Thymus (tissue), 14 donors: ENCODE measurements at places on chromosomes 6 and 20.

- DNase-seq = no peak
Observed at GRCh38 chr20:37518059-37518458, 3.0 kb upstream of the NNAT start.

GRCh38 chr6:111842891-111843290 is 30.4 kb downstream of the FYN start:
- DNase-seq = no peak

DNA sequence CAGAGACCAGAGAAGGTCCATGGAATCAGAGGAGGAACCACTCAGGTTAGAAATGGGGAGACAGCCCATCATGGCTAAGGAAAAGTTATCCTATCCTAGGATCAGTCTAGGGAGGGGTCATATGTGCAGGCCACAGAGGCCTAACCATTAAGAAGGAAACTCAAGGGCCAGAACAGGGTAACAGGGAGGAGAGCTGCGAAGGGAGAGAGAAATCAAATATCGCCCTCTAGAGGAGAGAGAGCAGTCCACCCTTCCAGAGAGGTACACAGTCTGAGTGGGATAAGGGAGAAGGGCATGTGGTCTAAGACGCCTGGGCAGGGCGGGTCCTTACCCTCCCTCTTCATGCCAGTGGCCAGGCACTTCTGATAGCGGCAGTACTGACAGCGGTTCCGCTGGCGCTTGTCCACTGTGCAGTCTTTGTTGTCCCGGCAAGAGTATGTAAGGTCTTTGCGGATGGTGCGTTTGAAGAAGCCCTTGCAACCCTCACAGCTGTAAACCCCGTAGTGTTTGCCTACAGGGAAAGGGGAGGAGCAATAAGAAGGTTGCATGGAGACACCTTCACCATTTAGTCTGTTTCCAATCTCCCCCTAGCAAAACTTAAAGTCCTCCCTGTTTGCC is 2.9 kb downstream of the RXRB start:
- no peak for DNase-seq

DNA sequence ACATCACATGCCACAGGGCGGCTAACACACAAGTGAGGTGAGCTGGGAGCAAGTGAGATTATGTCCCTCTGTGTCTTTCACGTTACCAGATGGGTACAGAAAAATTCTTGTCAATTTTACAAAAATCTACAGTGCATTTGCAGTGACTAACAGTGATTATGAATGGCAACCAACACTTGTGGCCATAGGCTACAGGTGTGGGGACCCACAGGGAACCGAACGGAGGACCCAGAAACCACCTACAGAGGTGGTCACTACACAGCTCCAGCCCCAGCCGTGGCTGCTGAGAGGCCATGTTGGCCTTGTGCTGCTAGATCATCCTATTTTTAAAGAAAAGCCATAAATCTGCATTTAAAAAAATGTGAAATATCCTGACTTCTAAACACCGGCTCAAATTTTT is 50.2 kb downstream of the FYN start:
- no peak for DNase-seq

DNA sequence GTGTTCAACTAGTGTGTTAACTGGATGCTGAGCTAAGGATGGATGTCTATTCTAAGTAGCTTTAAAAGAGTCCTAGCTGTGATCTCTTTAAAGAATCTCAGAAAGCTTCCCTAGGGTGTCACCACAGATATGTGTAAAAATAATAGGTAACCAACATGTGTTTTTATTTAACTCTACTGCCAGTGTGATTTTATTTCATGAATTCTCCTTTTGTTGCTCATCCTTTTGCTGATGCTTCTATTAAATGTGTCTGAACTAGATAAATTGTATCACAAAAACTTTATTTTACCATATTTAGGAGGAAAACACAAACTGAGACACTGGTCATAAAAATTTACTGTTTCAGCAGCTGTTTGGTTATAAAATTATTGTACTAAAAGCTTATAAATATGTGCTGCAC is 809.4 kb upstream of the CITED2 start:
- no peak for DNase-seq

DNA sequence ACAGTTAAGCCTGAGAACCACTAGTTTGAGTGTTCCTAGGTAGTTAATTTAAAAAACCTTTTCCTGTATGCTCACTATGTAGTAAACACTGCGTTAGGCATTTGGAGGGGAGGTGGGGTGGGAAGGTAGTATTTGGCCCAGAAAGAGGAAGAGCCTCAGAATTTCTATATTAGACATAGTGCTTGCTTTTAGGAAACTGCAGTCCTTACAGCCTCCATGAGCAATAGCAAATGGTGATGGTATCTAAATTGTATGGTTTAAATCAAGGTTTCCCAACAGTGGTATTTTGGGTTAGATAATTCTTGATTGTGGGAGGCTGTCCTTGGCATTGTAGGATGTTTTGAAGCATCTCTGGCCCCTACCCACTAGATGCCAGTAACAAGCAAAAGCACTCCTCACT is 61.5 kb upstream of the RIPOR2 start:
- DNase-seq = no peak
